ENCODE measurements at places on chromosomes 12 and 14.

- DNase-seq: no peak
Observed at GRCh38 chr12:93563807-93564538, 8.5 kb upstream of the SOCS2 start.

DNA sequence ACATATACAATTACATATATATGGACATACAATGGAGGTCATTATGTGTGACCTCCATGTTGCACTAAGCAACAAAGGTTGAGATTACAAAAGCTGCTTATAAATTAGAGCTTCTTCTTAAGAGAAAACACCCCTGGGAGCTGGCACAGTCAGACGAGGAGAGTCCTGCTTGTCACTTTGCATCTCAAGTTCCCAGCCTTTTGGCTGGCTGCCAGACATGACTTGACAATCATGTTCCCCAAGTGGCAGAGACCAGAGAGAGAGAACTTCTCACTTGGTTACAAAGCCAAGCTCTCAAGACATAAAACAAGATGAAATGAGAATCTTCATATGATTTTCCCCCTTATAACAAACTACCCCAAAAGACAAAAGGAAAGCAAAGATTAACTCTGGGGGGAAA, 8.5 kb upstream of the SYNJ2BP start:
- no peak for DNase-seq

- no peak for DNase-seq
Observed at GRCh38 chr12:3491938-3492792, 1.2 kb downstream of the PRMT8 start.

GRCh38 chr14:42319996-42320395, 713.3 kb downstream of the LRFN5 start:
- no peak for DNase-seq

- DNase-seq: no peak
Observed at GRCh38 chr12:2643576-2644135, 151.1 kb upstream of the FKBP4 start.

DNA sequence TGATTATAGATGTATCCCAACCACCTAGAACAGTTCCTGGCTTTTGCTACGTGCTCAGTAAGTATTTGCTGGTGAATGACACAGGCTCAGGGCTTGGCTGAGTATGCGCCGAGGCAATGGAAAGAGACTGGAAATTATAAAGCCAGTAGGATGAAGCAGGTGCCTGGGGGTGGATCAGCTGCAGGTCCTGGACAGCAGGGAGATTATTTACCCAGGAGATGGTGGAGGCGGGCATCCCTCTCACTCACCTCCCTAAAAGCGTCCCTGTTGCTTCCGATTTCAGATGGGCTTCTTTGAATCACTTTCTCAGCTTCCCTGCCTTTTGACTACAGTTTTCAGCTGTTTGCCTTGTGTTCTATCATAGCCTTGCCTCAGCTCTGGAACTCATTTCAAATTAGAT, 6.4 kb downstream of the SLC6A13 start:
- no peak for DNase-seq

- no peak for DNase-seq
Observed at GRCh38 chr14:98945611-98946570, 326.1 kb downstream of the BCL11B start.

- no peak for DNase-seq
Observed at GRCh38 chr12:94570161-94570560, 80.2 kb downstream of the TMCC3 start.

- no peak for DNase-seq
Observed at GRCh38 chr12:129089576-129089975, 236.3 kb downstream of the GLT1D1 start.

DNA sequence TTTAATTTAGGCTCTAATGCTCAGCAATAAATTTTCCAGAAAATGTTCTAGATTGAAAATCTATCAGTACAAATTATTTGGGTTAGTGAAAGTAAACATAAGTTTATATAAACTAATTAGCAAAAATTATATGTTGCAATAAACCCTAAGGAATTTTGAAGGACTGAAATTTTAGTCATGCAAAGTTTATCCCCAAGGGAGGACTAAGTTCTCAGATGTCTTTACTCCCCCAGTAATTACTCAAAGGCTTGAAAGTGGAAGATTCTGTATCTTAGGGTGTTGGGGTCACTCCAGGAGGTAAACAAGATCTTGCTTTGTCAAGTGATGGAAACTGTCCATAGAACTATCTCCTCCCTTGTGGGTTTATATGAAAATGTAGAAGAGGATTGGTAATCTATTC, 183.7 kb downstream of the AKAP6 start:
- DNase-seq: no peak

- DNase-seq: no peak
Observed at GRCh38 chr12:30763053-30763452, 8.3 kb upstream of the CAPRIN2 start.

DNA sequence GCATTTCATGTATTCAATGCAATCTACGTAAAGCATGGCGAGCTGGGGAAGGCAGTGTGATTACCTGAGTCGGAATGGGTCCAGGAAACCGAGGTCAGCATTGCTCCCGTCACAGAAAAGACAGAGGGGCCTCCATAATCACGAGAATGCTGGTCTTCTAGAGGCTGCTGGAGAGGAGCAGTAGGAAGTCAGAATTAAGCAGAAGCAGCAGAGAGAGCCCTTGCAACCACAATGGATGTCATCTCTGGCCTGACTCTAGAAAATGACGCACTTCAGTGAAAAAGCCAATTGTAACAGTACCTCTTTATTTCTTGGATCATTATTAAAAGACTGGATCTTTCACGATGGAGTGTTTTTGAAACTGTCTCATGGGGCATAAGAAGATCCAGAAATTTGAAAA, 69.5 kb upstream of the FOXN3 start:
- no peak for DNase-seq

- no peak for DNase-seq
Observed at GRCh38 chr12:80860928-80861327, 76.8 kb downstream of the LIN7A start.

DNA sequence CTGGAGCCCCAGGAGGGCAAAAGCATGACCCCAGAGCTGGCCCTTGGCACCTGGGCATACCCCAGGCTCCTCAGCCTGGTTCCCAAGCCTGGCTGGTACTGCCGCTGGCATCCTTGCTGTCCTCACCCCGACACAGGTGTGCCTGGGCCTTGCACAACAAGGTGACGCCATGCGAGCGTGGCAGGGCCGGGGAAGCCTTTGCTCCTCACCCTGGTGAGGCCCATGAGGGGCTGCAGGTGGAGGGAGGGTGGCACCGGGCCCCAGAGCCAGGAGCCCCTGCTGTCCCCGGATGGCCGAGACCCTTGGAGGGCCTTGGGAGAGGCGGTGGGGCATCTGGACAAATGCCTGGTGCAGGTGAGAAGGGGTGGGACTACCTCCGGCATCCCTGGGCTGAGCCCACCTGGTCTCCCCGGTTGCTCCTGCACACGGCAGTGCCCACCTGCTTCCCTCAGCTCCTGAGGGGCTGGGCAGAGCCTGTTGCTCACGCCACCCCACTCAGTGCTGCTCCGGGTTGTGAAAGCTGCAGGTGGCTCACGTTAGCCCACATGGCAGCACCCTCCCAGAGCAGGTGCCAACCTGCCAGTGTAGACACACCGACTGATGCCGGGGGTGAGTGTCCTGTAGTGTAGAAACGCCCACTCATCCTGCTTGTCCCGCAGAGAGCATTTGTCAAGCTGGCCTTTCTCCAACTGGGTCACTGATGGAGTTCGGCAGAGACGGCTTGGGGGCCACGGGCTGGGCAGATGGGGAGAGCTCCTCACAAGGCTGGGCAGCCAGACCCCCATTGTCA, 24.6 kb upstream of the KIF26A start:
- peak; percentile 87 for DNase-seq

DNA sequence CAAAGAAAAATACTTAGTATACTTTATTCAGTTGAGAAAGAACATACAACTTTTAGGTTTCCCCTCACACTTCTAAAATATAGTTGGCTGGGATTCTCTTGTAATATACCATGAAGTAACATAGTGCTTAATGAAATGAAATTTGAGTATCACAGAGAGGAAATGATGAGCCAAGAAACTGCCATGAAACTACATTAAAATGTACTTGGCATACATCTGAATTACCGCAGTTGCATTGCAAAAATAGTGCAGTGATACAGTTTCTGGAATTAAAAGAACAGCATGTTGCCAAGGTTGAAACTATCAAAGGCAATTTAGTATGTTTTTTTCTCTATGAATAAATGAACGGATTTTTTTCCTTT, 389.2 kb downstream of the TMEM117 start:
- DNase-seq: no peak

DNA sequence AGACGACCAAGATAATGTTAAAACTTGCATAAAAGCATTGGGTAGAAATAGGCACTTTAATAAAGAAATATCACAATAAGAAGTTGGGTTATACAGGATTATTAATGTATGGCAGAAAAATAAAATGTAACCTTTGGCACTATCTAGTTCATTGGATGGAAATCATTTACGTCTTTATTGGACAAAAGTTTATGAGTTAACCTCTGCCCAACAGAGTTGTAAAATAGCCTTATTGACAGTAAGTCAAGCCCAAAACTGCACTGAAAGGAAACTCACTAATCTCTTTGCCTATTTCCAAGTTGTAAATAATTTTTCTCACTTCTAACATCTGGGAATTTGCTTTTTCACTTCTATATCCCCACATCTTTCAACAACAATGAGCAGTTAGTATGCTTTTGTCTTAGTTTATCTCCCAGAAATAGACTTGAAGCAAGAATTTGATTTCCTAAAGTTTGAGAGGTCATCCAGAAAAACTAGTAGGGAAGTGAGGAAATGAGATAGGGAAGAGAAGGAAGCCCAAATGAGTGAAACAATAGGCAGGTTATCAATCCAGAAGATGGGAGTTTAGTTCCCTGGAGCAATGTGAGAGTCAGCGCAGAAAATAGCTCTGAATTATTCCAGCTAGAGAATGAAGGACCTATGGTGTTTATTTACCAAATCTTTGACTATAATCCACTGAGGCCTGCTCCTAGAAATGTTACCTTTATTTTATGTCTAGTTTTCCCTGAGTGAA, 434.8 kb downstream of the CCER1 start:
- no peak for DNase-seq

- no peak for DNase-seq
Observed at GRCh38 chr12:211639-212414, 2.1 kb downstream of the SLC6A12 start.

GRCh38 chr12:59389968-59390576, 205.8 kb upstream of the SLC16A7 start:
- peak; percentile 79 for DNase-seq

- no peak for DNase-seq
Observed at GRCh38 chr12:25797386-25797785, 161.1 kb upstream of the RASSF8 start.

DNA sequence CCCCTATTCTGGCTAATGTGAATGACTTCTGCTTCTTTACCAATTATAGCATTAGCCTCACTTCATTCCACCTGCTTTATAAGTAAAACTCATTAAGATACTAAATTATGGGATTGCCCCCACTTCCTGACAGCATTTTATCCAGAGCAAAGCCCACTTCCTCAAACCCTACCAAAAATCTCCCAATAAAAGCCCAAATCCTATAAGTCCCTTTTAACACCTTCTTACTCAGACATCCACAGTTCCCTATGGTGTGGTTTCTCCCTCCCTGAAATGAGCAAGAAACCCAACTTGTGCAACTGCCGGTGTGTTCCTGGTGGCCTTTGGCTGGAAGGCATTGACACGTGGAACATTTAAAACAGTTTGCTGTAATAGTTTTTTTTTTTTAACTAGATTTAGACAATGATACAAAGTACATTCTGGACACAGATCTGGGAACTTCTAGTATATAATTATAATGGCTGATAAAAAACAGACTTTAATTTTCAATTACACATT, 53.1 kb downstream of the BRMS1L start:
- no peak for DNase-seq

GRCh38 chr14:47390831-47391504, 284.4 kb downstream of the MDGA2 start:
- no peak for DNase-seq

- no peak for DNase-seq
Observed at GRCh38 chr14:24321212-24321975, 10.1 kb downstream of the LTB4R start.

DNA sequence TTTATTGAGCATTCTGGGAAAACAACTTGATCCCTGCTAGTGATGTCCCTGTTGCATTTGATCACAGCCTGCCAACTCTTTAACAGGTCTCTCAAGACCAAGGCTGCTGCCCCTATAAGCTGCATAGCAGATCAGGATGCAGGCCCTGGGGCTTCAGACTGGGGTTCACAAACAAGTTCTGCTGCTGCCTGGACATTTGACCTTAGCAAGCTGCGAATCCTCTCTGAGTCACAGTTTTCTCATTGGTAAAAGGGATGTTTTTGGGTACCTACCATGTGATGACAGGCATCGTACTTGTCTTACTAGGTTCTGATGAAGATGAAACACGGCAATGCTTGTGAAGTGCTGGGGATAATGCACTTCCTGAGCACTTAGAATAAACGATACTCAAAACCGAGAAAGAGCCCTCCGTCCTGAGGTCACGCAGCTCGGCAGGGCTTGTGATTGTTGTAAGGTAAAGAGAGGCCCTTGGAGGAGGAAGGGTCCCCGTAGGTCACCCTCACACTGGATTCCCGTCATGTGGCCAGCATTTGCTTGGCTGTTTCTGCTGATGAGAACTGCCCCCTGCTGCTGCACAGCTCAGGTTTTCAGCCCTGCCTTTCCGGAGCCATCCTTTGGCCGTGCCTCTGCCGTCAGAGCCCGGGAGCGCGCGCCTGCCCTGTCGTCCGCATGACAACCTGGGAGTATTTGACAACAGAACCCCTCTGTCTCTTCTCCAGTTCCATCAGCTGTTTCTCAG, 39.1 kb downstream of the TSPAN9 start:
- DNase-seq: peak; percentile 83

DNA sequence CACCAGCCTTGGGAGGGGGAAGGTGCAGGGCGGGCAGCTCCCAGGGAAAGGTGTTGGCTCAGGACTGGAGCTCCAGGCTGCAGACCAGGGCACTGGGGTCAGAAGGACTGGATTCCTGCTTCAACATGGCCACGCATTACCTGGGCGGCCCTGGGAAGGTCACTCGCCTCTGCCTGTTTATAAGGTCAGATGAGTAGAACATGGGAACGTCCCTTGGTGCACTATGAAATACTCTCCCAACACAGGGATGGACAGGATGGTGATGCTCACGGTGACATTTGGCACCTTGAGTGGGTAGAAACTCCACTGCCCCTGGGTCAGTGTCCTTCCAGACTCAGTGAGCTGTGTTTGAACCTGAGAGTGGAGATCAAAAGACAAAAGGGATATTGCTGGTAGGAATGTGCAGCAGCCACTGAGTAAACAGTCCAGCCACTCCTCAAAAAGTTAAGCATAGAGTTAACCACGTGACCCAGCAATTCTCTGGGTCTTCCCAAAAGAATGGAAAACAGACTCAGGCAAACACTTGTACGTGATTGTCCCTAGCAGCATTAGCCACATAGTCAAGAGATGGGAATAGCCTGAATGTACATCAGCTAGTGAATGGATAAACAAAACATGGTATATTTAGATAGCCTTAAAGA, 9.1 kb upstream of the BDKRB2 start:
- no peak for DNase-seq

- no peak for DNase-seq
Observed at GRCh38 chr14:71467361-71467811, 464.8 kb upstream of the RGS6 start.

- no peak for DNase-seq
Observed at GRCh38 chr12:94327809-94328208, 131.9 kb downstream of the CEP83 start.

GRCh38 chr14:106094654-106095189, 568.3 kb downstream of the TMEM121 start:
- DNase-seq: no peak

GRCh38 chr12:52405922-52406385, at the start of gene KRT82:
KRT82 (minus strand) TSS chr12:52406335; CDS start chr12:52406277, 58 bp downstream.
- no peak for DNase-seq

GRCh38 chr12:126874427-126875026, 1392.4 kb upstream of the TMEM132C start:
- DNase-seq: no peak
